ENCODE measurements at places on chromosomes 2 and 18.

DNA sequence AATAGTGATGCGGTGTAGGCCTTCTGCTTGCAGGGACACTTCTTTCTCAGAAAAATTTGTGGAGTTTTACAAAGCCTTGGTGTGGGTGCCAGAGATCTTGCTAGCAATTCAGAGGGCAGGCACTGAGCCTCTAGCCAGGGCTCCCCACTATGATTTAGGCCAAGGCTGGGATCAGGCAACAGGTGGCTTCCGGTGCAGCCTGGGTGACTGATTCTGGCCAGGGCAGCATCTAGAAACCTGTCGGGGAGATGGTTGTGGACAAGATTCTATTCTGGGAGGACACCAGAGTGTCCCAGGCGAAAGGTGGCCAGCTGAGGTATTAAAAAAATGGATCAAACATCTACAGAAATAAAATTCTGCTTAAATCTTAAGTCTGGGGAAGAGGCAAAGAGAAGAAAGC, 21.5 kb upstream of the TNP1 start:
- no peak for DNase-seq

DNA sequence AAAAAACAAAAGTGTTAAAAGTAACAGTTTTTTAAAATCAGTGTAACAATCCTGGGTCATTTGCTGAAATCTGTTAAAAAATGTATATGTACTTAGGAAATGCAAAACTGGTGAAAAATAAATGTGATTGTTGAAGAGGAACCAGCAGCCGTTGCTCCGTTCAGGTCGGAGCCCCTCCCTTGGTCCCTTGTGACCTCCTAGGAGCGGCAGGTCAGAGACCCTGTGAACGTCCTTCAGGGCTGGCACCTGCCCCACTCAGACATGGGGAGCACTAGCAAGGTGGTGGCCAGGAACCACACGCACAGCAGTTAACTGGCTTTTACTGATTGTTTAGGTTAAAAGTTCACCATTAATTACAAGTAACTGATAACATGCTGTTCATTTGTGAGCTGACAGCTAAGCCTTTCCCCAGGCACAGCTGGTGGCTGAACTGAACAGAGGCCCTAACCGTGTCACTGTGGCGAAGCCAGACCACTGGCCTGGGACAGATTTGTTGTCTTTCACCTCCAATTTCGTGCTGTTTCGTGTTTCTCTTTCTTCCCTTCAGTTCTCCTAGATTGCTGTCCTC, 159.2 kb upstream of the ALKAL2 start:
- no peak for DNase-seq

- DNase-seq, result peak; percentile 62
Measured at GRCh38 chr2:10654069-10654468, 35.7 kb downstream of the NOL10 start.

- no peak for DNase-seq
Measured at GRCh38 chr2:236809716-236810115, 240.1 kb downstream of the ACKR3 start.

DNA sequence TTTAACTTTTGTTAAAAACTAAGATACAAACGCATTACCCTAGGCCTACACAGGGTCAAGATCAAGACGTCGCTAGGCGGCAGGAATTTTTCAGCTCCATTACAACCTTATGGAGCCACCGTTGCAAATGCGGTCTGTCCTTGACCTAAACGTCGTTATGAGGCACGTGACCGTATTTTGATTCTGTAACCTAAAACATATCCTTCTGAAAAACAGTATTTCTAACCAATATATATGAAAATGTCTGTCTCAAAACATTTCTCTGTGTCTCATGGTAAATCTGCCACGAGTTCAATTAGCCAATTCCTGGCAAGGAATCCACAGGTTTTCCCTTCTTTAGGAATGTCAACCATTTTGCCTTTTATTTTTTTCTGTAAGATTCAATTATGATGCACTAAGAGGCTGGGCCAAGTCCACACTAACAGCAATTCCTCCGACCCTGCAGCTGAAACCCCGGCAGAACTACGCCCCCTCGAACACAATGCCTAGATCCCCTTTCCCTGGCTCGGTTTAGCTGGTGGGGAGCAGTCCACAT, 1.7 kb downstream of the RTN4 start:
- no peak for DNase-seq

DNA sequence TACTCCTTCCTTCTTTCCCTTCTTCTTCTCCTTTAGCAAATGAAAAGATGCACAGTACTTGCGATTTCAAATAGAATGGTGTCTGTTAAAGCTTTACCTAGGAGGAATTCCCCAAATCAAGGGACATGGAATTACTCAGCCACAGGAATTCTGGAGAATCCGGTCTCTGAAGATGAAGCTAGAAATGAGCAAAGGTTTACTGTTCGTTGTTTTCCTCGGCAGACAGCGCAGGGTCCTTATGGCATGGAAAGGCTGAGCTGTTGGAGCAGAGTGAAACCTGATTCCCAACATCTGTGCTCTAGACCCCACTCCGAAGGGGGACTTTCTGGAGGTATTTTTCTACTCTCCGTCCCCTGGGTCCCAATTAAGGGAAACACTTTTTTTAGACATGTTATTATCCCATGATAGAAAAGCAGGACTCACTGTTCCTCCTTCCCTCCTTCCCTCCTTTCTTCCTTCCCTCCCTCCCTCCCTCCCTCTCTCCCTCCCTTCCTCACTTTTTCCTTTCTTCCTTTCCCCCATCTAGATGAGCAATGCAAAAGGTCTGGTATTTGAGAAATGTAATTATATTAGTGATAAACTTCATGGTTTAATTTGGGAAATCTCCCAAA, 47.1 kb downstream of the CDCA7 start:
- DNase-seq, result peak; percentile 12

DNA sequence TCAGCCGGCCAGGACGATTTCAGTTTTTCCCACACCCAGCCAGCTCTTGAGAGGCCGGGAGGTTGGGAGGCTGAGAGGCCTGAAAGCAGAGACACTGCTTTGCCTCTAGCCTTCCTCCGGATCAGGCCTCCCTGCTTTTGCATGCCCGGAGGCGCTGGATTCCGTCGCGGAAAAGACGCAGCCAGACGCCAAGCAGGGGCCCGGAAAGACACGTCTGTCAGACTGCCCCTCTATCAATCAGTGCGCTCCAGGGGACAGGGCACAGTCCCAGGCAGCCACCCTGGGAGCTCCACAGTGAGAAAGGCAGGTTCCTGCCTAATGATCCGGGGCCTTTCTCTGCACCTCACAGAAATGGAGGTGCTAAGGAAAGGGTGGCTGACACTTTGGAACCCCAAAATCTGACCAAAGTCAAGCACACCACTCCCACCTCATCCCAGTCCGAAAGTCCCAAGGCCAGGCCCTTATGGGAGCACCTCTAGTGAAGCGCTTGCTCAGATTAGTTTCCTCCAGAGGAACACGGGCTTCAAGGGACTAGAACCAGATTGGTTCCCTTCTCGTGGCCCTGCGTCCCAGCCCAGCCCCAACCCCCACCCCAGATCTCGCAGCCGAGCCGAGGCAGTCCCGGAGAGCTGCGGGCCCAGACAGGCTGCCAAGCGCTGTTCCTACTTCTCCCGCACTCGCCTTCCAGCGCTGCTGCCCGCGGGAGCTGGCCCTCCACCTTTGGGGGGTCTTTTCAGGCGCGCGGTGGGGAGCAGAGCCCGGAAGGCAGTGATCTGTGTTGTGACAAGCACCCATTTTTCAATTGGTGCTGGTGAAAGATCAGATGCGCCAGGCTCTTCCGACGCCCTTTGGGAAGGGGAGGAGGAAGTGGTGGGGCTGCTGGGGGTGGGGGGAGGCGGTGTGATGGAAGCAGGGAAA, 5.0 kb downstream of the DLX1 start:
- DNase-seq, result no peak

DNA sequence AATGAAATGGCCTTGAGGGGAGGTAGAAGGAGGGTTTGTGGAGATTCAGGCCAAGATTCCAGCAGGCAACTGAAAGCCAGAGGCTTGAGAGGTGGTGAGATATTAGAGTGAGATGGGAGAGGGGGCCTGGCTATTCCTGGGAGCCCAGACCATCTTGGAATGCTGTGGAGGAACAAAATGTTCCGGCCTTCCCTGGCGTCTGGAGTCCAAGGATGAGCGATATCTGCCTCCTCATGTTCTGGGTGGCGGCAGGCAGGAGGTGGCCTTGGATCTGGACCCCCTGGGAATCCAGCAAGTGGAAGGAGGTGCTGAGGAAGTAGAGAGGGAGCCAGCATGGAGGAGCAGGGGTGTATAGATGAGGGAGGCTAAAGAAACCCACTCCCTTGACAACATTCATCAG, 335.9 kb downstream of the CYP26B1 start:
- no peak for DNase-seq

DNA sequence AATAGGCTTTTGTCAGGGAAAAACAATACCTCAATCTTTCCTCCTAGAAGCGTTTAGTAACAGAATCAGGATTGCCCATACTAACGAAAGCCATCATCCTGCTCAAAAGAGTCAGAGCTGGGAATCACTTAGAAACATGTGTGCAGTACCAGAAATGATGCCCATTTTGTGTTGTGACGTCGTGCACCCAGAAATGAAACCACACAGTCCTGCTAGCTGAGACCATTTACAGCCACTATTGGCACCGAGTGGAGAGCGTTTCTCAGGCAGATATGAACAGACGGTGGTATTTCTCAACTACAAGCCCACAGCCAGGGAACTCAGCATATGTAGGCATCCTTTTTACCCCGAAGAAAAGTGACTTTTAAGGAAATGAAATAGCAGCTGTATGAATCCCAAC, 284.3 kb upstream of the LRATD1 start:
- DNase-seq, result no peak

DNA sequence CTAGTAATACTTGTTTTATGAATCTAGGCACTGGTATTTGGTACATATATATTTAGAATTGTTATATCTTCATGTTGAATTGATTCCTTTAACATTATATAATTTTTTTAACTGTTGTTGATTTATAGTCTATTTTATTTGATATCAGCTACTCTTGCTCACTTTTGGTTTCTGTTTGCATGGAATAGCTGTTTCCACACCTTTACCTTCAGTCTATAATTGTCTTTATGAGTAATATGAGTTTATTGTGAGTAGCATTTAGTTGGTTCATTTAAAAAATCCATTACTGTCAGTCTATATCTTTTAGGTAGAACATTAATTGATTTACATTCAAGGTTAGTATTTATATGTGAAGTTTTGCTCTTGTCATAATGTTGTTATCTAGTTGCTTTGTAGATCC, 58.6 kb downstream of the SMCHD1 start:
- no peak for DNase-seq

DNA sequence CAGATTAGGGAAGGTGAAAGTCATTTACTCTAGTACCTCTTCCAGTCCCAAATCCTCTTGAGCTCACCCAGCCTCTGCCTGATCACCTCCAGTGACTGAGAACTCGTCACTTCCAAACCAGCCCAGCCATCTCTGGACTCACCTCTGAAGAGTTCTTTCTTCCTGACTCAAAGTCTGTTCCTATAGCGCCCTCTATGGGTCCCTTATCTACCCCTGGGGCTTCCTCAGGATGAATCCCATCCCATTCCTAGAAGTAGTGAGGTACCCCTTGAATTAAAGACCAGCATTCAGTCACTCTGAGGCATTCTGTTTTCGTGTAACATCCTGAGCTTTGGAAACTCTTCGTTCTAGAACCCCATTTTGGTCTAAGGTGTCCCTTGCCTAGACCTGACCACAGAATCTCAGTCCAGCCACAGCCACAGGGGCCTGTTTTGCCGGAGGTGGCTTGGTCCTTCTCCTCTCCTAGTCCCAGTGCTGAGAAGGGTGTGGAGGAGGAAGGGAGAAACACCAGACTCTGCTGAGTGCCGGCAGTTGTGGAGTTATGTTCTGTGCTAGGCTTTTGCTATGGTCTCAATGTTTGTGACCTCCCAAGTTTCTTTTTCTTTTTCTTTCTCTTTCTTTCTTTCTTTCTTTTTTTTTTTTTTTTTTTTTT, 32.7 kb downstream of the SIX3 start:
- DNase-seq, result peak; percentile 41
